Epithelial cell of proximal tubule (primary cell): ENCODE measurements at places on chromosomes 11 and 22. TPM values are rescaled to one million over a fixed set of nuclear protein-coding genes. Genes with fewer than 3 reads are reported as not detected.

DNA sequence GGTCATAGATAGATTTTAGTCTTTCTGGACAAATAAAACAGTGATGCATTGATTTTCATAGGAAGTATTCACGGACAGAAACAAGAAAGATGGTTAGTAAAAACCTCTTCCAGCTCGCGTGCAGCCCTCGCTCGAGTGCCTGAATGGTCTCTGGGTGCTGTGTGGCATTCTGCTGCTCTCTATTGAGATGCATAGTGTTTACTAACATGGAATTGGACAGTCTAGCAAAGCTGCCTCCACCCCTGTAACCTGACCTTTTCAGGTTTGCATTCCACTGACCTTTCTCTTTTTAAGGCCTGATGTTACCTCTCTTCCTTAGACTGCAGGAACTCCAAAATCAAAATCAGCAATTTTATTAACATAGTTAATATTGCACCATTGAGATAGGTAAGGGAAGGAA lies 643.4 kb downstream of the JRKL start:
- no peak for DNase-seq

DNA sequence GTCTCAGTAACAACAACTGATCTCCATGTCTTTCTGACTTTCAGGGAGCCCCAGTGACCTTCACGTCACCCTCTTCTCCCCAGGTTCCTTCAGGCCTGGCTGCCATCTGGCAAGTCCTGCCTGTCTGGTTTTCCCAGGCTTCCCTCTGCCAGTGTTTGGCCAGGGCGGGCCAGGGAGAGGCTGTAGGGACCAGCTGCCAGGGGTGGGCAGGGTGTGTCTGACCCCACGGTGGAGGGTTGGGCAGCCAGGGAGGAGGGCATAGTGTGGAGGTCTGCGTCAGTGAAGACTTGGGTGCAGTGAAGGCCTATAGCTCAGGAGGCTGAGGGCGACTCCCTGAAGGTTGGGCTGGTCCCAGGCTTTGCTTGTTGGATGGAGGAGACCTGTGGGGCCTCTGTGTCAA lies 11.9 kb upstream of the MRGPRX2 start:
- DNase-seq, result no peak

GRCh38 chr11:1640076-1640946 lies 10.7 kb downstream of the KRTAP5-5 start:
- no peak for DNase-seq

Gene PRSS23
- total RNA-seq, result 64.2 and 77.2 TPM in 2 replicates

DNA sequence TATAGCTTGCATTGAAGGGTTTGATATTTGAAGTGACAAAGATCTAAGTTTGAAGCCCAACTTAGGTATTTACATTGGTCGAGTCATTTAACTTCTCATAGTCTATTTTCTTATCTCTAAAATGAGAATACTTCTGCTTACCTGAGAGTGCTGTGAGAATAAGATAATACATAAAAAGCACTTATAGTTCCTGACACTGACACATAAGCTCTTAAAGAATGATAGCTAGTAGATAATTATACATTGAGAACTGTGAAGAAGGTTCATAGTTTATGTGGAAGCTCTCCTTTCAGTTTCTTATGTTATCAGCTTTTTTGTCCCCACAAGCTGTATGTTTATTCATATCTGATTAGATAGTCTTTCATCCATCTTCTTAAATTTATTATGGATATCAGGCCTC lies 4.8 kb downstream of the PPME1 start:
- DNase-seq, result no peak

DNA sequence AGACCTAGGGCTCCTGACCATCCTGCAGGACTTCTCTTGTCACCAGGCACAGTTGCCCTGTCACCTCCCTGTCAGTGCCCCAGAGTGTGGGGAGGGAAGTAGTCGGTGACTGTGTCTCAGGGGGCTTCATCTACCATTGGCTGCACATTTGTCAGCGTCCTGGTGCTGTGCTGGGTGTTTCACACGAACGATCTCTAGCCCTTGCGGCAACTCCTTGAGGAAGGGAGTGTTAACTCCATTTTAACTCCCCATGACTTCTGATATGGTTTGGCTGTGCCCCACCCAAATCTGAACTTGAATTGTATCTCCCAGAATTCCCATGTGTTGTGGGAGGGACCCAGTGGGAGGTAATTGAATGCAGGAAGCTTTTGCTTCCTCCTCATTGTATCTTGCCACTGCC lies 7.1 kb downstream of the TSKU start:
- DNase-seq, result no peak

DNA sequence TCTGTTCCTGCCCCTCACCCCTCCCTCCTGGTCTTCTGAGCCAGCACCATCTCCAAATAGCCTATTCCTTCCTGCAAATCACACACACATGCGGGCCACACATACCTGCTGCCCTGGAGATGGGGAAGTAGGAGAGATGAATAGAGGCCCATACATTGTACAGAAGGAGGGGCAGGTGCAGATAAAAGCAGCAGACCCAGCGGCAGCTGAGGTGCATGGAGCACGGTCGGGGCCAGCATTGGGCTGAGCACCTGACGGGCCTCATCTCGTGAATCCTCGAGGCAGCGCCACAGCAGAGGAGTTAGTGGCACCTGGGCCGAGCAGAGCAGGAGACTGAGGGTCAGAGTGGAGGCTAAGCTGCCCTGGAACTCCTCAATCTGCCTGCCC lies 941.8 kb downstream of the BRD1 start:
- no peak for DNase-seq

DNA sequence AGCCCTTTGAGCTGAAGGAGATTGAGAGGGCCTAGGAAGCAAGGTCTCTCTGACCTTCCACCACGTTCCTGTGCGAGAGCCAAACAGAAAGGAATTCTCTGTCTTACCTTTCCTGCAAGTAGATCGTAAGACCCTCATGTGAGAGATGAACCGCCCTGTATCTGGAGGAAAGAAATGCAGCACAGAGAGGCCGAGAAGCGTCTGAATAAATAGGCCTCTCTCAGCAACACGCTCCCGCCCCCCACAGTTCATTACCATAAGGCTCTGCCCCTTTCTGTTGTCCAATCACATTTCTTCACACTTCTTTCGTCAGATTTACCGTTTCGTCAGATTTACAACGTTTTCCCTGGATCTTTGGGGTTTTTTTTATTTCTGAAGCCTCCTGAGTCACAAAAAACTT lies 90.3 kb downstream of the BLID start:
- DNase-seq, result no peak

- no peak for DNase-seq
Observed at GRCh38 chr22:49212466-49212865, 615.2 kb downstream of the BRD1 start.

DNA sequence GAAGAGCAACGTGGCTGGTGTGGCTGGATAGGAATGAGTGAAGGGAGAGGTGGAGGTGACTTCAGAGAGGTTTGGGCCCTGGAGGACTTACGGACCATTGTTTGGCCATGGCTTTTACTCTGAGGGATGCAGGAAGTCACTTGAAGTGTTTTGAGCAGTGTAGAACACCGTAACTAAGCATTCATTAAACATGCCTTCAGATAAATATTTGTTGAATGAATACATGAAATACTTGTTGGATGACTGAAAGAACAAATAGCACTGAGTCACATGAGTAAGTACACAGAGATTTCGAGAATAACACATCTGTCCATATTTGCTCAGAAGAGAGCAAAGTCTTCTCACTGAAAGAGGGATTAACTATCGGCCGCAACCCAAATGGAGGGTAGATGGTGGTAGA lies 182.7 kb upstream of the SNX19 start:
- no peak for DNase-seq
